Stimulated activated CD4-positive, alpha-beta T cell treated with anti-CD3 and anti-CD28 coated beads, TNF-alpha, amount 100 ng/mL, for 48 hours (primary cell): ENCODE measurements at places on chromosomes 13 and 19.

DNA sequence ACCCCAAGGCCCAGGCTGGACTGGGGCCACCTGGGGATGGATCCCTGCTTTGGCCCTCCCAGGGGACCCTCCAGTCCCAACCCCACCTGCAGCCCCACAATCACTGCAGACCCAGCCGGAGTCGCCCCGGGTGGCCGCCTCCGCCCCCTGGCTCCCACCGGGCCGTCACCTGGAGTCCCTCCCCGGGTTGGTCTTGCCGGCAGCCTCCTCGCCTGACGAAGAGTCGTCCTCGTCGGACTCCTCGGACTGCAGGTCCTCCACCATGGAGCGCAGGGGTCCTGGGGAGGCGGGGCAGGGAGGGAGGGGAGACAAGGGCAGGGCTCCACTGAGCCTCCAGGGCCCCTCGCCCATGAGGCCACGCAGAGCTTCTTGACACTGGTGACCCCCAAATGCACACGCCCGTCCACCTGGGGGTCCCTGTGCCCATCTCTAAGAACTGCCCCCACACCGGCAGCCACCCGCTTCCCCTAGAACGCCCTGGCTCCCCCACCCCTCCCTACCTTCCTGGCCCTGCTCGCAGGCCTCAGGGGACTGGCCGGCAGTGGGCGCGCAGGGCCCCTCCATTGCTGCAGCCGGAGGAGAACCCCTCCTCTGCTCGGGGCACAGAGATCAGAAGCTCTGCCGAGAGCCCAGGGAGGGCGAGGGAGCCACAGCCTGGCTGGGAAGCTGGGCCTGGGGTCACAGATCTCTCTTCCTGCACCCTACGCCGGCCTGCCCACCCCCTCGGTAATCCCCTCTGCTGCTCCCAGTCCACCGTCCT is 63.4 kb downstream of the MLLT1 start:
- no peak for DNase-seq

GRCh38 chr19:19475849-19476828 is 39.2 kb downstream of the TSSK6 start:
- no peak for DNase-seq

DNA sequence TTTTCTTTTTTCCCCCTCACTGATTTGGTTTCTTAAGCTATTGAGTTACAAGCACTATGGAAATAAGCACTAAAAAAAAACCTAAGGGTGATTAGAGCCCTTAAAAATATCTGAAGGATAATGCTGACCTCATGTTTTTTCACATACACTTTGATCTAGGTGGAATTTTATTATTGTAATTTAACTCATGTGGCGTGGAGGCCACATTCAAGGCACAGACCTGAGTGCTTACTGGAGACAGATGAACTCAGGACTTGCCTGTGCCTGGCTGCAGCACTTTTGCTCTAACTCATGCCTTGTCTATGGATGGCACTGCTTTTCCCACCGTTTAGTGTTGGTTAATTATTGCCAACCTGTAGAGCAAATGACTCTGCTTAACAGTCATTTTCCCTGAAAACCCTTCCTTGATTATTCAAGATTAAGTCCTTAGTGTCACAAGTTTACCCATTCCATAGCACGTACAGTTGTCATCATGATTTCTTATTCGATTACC is 541.4 kb downstream of the GPC6 start:
- DNase-seq = no peak

- DNase-seq = no peak
These were observed 1774.6 kb upstream of the PCDH20 start for GRCh38 chr13:63190219-63190618.

DNA sequence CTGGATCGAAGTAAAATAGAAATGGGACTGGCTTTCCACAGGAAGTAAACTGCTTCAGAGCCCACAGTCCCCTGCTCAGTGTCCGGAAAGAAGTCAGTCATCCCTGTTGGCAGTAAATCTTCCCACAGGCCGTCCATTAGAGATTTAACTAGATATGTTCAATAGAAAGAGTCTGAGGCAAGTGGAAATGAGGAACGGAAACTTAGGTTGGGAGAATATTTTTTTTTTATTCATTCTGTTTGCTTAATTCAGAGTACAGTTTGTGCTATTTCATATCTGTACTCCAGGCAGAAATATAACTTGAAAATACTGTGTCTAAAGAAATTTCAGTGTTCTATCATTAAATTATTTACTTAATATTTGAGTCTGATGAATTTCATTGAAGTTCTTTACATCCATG is 22.7 kb downstream of the SLC25A15 start:
- no peak for DNase-seq

- DNase-seq = no peak
These were observed 31.4 kb downstream of the PHF11 start for GRCh38 chr13:49527123-49527522.

DNA sequence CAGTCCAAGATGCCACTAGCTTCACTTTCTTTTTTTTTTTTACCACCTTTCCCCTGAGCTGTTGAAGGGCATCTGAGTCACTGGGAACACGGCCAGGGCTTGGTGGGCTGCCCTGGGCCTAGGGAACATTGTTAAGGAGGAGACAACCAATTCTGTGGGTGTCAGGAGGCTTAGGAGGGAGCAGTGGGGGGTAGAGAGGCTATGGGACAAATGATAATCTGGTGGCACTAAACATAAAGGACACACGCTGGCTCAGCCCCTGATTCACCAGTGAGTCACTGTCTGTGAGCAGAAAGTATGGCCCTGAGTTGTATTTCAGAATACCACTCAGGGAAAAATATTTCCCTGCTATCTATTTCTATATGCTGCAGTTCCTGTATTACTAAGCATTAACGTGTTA is 207.8 kb downstream of the DCLK1 start:
- DNase-seq = no peak

GRCh38 chr13:99982731-99983498 is 1.3 kb downstream of the ZIC2 start:
- no peak for DNase-seq

GRCh38 chr13:73065665-73066340 is 7.0 kb downstream of the KLF5 start:
- DNase-seq = no peak

DNA sequence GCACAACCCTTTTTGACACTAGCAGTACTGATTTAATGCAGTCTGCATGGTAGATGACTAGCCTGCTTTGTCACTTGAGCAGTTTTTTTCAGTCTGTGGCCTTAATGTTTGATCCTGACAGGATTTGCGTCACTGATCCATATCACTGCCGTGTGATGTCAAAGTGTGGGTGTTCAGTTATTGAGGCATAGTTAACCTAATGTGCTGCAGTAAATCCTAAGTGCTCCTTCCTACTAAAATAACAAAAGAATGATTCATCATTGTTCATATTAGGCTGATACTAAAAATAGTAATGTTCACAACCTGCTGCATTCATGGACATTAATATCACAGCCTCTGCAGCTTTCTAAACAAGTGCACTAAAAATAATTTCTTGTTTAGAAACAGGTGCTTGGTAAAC is 121.9 kb upstream of the MLNR start:
- DNase-seq = no peak

- no peak for DNase-seq
These were observed 718.0 kb downstream of the EFNB2 start for GRCh38 chr13:105817498-105817897.

GRCh38 chr19:39968789-39969188 is 2.2 kb upstream of the PSMC4 start:
- DNase-seq = no peak

- DNase-seq = no peak
These were observed 9.2 kb downstream of the ONECUT3 start for GRCh38 chr19:1762243-1763117.

DNA sequence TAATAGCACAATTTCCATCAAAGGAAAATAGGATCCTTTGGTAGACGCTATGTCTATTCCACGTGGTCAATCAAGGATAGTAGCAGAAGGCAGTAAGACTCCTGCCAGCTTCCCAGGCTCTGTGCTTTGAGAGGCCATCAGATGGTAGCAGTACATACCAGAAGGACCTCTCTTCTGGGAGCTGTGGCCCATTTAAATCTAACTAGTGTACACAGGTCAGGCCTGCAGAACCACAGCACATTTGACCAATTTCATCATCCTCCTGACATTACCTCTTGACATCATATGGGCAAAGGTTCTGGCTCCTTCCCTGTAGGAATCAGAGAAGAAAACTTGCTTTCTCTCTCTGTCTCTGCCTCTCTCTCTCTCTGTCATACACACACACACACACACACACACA is 229.6 kb upstream of the HTR2A start:
- no peak for DNase-seq

DNA sequence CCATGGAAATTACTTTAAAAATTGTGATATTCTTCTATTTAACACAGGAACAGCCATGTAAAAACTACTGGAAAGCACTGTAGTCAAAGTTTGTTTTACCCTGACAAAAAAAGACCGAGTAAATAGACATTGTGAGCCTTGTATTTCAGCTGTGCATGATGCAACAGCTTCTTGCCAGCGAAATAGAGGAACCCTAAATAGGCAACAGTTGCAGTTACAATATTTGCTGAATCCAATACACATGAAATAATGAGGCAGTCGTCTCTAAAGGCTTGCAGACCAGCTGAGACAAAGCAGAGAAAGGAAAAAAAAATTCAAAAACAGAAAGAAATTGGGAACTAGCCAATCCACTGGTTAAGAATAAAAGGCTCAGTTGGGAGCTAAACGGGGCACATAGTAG is 1001.1 kb downstream of the OLFM4 start:
- no peak for DNase-seq

DNA sequence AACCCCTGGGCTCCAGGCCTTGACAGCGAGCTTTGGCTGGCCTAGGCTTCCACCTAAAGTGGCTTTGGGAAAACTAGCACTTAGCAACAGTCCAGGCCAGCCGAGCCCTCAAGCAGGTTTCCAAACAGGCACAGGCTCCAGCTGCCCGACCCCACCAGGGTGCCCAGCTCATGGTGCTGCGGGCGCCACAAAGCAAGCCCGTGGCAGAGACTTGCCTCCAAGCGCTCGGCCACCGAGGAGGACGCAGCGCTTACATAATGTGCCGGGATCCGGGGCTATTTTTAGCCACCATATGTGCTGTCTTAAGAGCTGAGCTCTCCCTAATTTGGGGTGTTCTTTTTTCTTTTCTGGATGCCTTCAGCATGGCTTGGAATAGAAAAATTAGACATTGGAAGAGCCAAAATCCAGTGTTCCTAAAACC is 56.1 kb upstream of the F7 start:
- DNase-seq = no peak

- DNase-seq = no peak
These were observed 50.0 kb downstream of the LATS2 start for GRCh38 chr13:21011378-21011777.

GRCh38 chr19:19211499-19212420 is at the start of gene NCAN:
TSS of gene NCAN (plus strand) at chr19:19211958. CDS start at chr19:19216954, 4,996 bp downstream.
- no peak for DNase-seq

DNA sequence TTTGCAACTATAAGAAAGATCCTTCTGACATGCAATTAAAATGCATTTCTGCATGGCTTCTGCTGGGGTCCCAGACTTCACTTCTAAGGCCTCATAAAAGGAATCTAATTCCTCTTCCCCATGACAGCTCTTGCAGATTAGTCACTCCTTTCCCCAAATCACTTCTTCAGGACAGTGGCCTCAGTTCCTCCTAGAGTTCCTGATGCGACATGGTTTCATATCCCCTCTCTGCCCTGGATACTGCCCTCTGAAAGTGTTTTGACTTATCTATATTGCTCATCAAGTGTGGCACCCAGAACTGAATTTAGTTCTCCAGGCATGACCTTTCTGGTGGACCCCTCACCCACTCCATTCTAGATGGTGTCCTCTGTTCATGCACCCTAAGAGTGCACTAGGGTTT is 238.1 kb downstream of the FOXO1 start:
- no peak for DNase-seq

- no peak for DNase-seq
These were observed 221.2 kb downstream of the ZNF536 start for GRCh38 chr19:30593356-30593755.

- DNase-seq = no peak
These were observed at the start of gene CILP2 for GRCh38 chr19:19538061-19538784. TSS of gene CILP2 (plus strand) at chr19:19538265. CDS start at chr19:19538350, 85 bp downstream.

DNA sequence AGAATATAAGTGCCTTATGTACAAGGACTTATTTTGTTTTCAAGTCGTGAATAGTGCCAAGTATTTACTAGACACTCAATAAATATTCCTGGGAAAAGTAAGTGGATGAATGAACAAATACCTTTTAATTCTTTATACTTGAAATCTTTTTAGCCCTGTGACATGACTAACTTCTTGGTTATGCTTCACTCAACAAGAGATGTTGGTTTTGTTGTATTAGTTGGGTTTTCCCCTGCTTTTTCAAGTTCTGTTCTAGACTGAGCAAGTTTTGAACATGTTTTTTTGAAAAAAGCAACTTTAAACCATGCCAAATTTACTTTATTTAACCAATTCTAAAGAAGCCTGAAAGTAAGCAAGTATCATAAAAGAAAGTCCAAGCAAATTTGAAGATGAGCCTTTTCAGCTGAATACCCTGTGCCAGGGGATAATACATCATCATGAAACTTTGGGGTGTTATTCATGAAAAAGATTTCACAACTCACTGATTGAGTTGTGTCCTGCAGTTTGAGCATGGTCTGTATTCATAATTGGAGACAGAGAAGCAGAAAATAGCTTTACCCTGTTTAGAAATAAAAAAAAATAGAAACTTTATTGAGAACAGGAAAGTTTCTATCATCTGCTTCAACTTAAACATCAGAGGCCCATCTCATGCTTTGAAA is 11.1 kb downstream of the LMO7 start:
- no peak for DNase-seq

DNA sequence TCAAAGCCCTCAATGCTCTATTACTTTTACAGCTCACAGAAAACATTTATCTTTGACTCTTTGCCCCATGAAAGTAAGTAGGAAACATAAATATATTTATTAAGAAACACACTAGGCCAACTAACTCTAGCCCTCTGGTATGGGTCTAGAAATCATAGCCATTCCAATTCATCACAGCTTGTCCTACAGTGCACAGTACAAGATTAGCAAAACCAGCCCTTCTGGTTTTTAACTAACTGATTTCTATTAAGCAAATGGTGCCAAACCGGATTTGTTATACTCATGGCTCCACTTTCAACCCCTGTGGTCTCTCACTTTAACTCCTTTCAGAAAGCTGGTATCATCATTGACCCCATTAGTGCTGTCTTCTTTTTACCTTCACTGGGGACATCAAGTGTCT is 5.6 kb upstream of the LRRC63 start:
- no peak for DNase-seq

DNA sequence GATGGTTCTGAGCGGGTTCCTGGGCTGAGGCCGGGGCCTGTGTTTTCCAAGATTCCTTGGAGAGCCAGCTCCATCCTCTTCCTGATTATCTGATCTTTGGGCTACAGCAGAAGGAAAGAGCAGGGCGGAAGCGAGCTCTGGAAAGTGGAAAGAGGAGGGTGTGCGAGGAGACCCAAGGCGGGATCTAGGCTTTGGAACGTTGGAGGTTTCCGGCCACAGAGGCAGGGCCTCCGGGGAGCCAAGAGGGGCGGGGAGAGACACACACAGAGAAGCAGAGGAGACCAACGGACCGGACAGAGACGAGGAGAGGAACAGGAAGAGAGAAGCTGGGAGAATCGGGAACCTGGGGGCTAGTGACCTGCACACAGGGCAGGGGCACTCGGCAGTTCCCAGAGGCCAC is at the start of gene CLEC11A:
CLEC11A (plus strand) TSS at position 296 of the 400 bp plus-strand sequence. CDS start 162 bp downstream, outside the sequence.
- DNase-seq = no peak

- DNase-seq = no peak
These were observed 20.9 kb downstream of the POU2F2 start for GRCh38 chr19:42111384-42111783.

GRCh38 chr19:31268751-31269383 is 80.4 kb downstream of the TSHZ3 start:
- DNase-seq = no peak

- DNase-seq = no peak
These were observed 4.9 kb downstream of the UBL3 start for GRCh38 chr13:29845440-29846056.

GRCh38 chr13:34617473-34618083 is 324.5 kb upstream of the NBEA start:
- no peak for DNase-seq
